ENCODE measurements at places on chromosomes 12 and 14.

DNA sequence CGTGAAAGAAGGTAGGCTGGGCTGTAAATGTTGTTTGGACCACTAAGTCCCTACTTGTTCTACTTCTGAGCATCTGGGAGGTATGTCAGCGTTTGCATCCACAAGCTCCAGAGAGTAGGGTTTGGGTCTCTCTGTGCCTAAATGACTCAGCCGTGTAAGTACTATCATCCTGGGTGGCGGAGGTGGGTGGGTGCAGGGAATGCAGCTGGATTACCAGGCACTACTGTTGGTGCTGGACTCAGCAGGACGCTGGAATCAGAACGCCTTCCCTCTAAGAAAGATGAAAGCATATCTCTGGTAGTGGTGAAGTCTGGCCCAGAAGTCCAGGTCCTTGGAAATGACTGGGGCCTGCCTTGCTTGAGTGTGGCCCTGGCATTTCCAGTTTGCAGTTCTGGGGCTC lies 289.7 kb downstream of the PCNX1 start:
- no peak for DNase-seq

DNA sequence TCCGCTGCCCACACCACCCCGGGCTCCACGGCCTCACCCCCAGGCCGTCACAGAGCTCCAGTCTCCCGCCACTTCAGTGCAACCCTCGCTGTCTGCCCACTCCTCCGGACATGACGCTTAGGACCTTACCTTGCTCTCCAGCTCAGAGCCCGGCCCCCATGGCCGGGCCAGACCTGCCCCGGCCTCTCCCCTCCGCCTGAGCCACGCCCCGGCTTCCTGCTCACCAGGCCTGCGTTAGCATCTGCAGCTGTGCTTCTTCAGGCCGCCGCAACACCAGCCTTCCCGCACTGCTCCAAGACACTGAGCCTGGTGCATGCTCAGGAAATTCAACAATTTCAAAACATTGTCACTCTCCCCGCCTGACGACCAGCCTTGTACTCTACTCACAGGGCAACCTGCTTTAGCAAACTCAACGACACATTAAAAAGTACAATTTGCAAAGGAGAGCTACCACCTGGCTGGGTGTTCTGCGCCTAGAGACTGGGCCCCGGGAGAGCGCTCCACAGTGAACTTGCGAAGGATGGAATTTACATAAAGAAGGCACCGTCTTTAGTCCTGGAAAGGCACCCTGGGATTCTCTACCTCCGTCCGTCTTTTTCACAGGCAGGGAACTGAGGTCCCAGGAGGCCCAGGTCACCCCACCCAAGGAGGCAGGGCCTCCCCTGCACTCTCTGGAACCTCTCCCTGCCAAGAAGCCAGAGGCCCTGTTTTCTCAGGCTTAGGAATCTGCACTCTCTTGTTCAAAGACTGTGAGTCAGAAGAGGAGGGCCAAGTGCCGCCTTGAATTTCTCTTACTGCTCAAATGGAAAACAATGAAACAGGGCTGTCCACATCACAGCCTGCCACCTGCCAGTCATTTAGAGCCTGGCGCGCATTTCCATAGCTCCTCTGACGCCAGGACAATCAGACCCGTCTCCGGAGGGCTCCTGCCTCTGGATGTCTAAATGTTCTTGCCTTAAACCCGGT lies 51.3 kb downstream of the STX2 start:
- no peak for DNase-seq

GRCh38 chr12:77339610-77340009 lies 274.2 kb upstream of the E2F7 start:
- DNase-seq: no peak

DNA sequence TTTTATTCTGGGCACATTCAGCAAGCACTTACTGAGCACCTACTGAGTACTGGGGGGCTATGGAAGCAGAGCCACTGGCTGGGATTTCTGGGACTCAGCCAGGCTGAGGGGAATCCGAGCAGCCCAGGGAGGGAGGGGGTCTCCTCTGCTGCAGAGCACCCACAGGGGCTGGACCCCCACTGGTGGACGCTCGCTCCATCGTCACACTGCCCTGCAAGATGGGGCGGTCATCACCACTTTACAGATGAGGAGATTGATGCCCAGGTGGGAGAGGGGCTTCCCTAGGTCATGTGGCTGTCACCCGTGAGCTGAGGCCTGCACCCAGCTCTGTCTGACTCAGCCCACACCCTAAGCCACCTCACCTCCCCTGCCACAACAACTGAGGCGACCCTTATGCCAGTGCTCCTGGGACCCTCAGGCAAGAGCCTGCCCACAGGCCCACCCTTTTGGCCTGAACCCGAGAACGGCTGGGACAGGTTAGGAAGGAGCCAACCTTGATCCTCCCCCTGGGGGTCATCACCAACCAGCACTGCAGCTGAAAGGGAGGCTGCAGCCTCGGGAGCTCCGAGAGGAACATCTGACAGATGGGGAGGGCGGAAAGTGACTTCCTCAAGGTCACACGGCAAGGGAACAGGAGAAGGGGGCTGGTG lies 74.4 kb downstream of the SERPINA3 start:
- DNase-seq: no peak

DNA sequence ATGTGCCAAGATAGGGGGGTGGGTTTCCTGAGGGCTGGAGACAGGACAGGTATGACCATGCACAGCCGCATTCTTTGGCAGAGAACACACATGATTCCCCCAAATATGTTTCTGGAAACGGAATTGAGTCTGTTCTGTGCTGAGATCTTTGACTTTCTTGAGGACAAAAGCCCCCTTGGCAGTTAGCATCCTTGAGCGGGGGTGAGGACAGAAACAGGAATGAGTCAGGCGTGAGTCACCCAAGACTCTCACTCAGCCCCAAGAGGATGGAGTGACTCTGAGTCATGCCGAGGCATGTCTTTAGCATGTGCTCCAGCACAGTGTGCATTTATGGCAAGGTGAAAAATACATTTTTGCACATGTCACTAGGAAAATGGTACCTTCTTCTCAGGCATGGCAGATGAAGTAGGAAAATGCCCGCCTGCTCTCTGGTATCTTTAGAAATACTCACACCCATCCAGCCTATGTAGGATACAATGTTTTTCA lies 52.1 kb downstream of the DAD1 start:
- peak; percentile 94 for DNase-seq

GRCh38 chr14:31261523-31261858 lies 53.9 kb upstream of the HECTD1 start:
- no peak for DNase-seq

GRCh38 chr14:82694820-82695219 lies 1161.2 kb upstream of the SEL1L start:
- no peak for DNase-seq

GRCh38 chr12:30002677-30003076 lies 218.9 kb upstream of the TMTC1 start:
- DNase-seq: no peak

DNA sequence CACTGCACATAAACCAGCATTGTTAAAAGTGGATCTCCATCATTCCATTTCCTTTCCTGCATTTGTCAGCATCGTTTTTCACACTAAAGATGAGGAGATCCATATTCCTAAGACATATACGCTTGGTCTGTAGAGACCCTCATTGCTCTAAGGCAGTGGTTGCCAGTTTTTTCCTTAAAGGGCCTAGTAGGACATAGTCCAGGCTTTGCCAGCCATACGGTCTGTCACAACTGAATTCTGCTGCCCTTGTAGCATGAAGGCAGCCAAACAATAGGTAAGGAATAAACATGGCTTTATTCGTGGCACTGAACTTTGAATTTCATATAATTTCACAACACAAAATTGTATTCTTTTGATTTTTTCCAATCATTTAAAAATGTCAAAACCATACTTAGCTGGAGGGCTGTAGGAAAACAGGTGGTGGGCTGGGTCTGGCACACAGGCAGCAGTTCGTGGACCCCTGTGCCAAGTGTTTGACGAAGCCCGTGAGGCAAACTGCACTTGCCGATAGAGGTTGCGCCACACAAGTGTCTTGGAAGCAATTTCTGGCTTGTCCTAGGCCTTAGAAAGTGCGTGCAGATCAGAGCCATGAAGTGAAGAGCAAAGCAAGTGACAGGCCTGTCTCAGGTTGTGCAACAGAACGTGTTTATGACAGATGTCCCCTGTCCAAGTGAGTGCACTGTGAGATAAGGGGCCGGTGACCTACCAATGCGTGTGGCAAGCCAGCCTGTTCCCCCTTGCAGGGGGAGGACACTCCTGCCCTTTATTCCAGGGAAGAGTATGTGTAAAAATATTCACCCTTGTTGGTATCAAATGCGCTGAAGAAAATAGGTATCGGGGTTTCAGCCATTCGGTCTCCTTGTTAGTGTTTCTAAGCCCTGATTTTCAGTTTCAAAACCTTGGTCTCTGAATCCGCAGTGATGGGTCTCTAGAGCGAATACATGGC lies 916 bp upstream of the CHPT1 start:
- DNase-seq: peak; percentile 30

DNA sequence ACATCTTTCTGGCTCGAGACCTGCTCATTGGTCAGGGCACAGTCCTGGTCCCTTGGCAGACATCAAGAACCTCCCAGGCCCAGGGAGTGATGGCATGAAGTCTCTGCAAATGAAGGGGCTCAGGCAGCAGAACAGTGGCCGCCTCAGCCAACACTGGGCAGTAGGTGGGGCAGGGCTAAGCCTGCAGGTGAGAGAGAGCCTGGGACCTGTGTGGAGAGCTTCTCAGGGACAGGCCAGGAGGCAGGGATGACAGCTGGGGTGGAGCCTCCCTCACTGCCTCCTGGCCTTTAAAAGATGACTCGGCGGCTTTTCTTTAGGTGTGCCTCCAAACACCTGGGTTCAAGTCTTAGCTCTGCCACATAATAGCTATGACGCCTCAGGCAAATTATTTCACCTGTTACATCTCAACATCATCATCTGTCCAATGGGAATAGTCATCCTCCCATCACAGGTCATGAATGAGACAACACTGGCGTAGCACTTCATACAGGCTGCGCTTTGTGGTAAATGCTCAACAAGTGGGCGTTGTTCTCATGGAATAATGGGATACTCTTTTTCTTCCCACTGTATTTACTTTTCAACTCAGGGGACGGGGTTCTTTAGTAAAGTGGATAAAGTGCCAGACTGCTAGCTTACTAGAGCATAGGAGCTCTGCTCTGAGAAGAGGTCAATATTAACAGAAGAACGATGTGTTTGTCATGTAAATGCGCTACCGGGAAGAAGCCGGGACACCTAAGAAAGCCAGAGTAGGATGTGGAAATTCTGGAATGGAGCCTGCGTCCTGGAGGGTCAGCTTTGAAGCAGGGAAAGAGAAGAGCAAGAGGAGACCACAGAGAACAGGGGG lies 277.4 kb downstream of the FOXN3 start:
- DNase-seq: no peak

DNA sequence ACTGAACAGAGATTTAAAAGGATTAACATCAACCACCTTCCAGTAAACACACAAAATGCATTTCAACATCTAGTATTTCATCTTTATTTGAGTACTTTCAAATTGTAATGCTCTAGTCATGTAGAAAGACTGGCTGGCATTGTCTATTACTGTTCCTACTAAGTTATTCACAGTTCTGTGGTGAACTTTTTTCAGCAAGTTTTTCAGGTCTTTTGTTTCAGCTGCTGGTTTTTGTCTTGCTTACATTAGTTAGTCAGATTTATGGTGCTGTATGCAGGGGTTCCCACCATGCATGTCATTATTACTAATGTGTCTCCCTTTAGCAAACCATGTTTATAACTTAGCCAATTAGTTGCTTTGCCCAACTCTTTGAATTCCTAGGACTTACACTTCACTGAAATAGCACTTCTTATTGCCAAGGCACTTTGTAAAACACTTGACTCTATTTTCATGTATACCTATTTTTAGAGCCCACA lies 253.4 kb upstream of the KITLG start:
- DNase-seq: no peak

DNA sequence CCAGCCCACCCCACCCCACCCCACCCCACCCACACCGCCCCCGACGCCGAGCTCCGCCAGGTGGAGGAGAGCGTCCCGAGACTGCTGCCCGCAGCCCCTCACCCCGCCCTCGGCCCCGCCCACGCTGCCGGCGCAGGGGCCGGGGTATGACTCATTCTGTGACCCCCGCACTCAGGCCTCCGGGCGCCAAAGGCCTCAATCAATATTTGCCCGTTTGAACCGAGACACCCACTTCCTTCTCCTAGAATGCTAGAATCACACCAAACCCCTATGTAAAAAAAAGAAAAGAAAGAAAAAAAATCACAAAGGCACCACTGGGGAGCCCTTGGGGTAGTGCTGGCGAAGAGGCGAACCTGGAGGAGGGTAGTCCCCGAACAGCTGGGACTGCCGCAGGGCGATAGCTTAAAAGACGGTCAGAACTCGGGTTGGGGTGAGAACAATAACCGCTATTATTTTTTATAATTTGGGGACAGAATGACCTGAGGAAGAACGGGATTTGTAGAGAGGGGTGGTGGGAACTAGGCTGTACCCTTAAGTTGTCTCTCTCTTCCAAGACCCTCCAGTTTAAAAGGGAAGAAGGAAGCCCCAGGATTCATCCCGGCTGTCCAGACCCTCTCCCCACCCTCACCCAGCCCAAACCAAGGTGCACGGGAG lies 894 bp downstream of the KRT8 start:
- DNase-seq: no peak

GRCh38 chr12:51630256-51630880 lies 39.3 kb downstream of the SCN8A start:
- DNase-seq: no peak

GRCh38 chr14:53110096-53110495 lies 43.0 kb downstream of the DDHD1 start:
- DNase-seq: no peak

- DNase-seq: peak; percentile 17
Observed at GRCh38 chr12:57837864-57838562, 8.5 kb downstream of the CTDSP2 start.

DNA sequence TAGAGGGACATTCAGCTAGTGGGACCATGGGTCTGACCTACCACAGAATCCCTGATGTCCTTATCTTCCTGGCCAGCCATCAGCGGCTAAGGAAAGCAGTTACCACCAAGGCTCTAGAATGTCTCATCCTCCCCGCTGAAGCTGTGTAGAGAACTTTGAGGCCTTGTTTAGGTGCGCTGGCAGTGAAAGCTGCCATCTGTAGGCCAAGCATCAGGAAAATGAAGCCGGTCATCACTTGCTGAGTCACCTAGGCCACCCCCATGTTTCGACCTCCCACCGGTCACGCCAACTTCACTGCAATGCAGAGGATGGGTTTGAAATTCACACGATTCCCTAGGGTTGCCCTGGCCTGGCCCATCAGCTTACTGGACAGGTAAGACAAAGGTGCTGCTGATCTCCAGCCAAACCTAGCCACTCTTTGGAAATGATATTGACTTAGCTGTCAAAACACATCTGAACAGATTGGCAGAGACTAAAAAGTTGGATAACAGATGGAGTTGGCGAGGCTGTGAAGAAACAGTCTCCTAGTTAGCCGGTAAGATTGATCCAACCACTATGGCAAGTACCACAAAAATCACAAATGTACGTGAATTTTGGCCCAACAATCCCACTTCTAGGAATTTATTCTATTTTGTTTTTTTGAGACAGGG lies 52.0 kb downstream of the NOS1 start:
- DNase-seq: no peak

DNA sequence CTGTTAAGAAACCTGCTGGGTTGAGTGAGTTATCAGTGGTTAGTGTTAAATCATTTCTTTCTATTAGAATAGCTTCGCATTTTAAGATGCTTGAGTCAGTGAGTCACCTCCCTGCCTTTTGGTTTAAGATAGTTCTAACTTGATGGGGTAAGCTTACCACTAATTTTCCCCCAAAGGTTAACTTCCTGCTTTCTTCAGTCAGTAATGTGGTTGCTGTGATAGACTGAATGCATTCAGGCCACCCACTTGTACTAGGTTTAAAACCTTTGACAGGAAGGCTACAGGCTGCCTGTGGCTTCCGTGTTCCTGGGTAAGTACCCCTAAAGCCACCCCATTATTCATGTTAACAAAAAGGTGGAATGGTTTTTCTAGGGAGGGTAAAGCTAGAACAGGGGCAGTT lies 25.3 kb downstream of the CLEC2A start:
- peak; percentile 16 for DNase-seq

- no peak for DNase-seq
Observed at GRCh38 chr12:111409403-111409779, 3.7 kb downstream of the SH2B3 start.

Measured in inflammatory macrophage (primary cell).